Mesothelial cell of epicardium (in vitro differentiated cells): ENCODE measurements at places on chromosomes 4 and X.

DNA sequence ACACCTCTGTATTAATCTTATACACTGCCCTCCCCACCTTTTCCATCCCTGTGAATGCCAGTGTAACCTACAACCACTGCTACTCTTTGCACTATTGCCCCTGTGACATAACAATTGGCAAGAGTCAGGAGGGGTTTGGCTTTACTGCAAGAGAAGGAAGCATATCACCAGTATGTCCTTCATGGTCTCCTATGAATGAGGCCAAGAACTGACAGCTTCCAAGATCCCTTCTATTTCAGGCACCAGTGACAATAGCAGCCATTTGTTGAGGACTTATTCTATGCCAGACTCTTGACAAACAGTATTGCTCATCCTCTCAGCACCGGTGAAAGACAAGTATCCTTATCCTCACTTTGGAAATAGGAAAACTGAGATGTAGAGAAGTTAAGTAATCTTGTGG, 363.9 kb downstream of the MID1IP1 start:
- no peak for DNase-seq

- DNase-seq, result no peak
These were observed 36.7 kb upstream of the ARHGAP6 start for GRCh38 chrX:11702420-11702819.

DNA sequence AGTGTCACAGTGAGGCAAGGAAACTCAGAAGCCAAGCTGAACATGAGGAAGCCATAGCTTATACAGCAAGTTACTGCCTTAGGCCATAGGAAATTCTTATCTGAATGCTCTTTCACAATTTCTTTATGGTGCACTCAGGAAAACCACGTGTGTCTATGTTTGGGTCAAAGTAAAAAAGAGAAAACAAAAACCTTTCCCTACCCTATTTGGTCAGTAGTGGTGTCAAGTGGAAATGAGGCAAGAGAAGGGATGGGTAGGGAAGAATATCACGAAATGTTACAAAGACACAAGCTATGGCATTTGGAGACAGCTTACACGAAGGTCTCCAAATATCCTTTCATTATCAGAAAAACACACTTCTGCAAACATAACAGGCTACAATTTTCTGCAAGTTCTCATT, 83.4 kb upstream of the INPP4B start:
- DNase-seq, result no peak

- DNase-seq, result no peak
These were observed 53.0 kb upstream of the SHISA3 start for GRCh38 chr4:42344309-42344708.

GRCh38 chr4:142083264-142083663, 446.9 kb downstream of the IL15 start:
- no peak for DNase-seq

GRCh38 chr4:75001871-75002270, 69.0 kb downstream of the PARM1 start:
- no peak for DNase-seq

- DNase-seq, result no peak
These were observed 163.3 kb upstream of the USP38 start for GRCh38 chr4:143021384-143021783.
